ENCODE measurements at places on chromosomes 3 and 15.

DNA sequence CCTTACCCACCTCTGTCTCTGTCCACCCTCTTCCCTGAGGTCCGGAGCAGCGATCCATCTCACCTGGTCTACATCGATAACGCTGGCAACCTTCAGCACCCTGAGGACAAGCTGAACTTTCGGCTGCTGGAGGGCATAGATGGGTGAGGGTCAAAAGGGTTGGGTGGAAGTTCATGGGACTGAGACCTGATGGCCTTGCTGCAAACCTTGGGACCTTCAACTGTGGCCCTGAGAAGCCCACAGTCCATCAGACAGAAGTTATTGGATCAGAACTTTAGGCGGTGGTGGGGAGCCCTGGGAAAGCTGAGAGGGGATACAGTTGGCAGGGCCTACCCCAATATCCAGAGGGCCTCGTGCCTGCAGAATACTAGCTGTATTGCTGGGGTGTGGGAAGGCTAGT lies 50.5 kb downstream of the POMGNT2 start:
- DNase-seq: peak; percentile 6

DNA sequence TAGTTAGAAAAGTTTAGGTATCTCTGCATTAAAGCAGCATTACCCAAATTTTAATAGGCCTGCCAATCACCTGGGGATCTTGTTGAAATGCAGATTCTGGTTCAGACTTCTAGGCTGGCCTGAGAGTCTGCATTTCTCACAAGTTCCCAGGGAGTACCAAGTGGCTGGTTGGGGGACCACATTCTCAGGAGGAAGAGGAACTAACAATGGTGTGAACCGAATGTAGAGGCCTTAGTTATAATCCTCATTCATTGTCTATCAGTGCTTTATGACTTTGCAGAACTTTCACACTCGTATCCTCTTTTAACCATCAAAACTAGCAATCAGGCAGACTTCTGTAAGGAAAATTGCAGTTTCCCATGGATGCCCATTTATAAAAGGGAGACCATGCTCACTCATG lies 38.2 kb upstream of the UBE2E1 start:
- DNase-seq: no peak

GRCh38 chr15:74039656-74040010 lies 42.7 kb downstream of the GOLGA6A start:
- DNase-seq: no peak

DNA sequence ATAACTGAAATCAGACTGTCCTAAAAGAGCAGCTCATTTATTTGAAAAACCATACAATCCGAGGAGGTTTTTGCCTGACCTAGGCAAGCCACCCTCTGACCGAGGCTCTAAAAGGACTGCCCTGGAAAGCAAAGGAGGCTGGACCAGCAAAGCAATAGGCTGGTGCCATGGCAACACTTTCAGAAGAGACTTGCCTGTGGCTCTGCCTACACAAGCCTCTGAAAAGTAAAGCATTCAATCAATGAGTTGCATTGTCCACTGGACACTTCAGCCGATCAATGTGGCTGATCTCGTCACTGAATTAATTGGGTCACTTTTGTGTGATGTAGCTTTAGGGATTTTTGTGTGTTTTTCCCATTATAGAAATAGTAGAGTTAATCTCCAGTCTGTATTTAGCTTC lies 99.1 kb upstream of the SEMA6D start:
- DNase-seq: no peak

GRCh38 chr3:114732353-114732752 lies 414.7 kb downstream of the ZBTB20 start:
- DNase-seq: no peak

- DNase-seq: no peak
Observed at GRCh38 chr3:108008931-108009639, 81.7 kb downstream of the CD47 start.

DNA sequence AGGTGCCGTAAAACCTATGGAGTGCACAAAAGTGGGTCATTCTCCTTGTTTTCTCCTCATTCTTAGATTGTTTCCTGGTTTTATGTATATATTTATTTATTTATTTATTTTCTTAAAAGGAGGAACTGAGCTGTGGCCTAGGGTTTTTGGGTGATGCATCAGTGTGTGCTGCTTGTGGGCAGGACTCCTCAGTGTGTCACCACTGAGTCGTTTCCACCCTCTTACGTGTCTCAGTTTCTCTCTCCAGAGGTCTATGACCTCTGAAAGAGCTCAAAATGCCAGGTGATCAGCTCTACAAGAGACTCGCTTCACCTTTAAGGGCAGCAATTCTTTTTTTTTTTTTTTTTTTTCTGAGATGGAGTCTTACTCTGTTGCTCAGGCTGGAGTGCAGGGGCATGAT lies 72.9 kb downstream of the CD200 start:
- no peak for DNase-seq

DNA sequence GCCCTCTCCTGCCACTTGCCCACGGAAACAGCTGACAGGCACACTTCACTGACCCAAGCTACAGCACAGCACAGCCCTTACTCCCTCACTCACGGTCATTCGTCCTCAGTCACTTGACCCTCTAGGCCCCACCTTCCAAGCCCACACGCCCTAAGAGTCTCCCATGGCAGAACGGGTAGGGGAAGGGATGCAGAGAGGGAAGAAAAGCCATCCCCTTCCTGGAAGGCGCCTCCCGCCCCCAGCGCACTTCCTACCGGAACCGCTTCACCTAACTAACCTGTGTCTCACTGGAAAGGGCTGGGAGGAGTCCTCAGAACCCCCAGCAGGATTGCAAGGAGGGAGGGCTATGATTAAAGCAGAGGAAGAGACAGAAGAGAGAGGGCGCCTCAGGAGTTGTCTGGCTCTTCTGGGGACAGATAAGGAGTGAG lies 22.9 kb downstream of the EPHB3 start:
- DNase-seq: no peak

- peak; percentile 36 for DNase-seq
Observed at GRCh38 chr15:99409097-99409473, 156.7 kb upstream of the MEF2A start.
